ENCODE measurements at places on chromosomes 12 and 14.

GRCh38 chr12:124795081-124795948 is 68.3 kb downstream of the SCARB1 start:
- DNase-seq = no peak

DNA sequence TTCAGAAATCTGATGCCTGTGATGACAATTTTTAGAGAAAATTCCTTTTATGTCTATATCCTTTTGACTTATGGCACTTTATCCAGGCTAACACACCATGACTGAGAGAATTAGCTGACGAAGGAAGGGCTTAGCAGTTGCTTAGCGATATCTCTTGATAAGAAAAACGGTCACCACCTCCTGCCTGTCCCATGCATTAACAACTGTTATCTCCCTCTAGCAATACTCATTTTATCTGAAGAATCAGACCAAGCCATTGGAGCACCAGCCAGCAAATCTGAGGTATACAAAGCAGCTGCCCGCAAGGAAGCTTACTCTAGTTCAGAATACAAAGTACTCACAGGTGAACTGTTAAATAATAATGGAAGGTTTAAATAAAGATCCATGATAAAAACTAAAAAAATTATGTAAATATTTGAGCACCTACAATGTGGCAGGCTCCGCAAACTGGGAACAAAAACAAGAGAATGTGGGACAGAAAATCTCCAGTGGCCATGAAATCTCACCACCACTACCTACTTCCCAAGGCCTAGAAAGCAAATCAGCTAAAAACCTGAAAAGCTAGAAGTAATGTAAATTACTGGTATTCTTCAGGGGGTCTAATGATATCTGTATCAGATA is 24.3 kb downstream of the PPM1H start:
- DNase-seq = no peak

GRCh38 chr14:76968621-76969063 is 59.9 kb downstream of the IRF2BPL start:
- peak; percentile 35 for DNase-seq

DNA sequence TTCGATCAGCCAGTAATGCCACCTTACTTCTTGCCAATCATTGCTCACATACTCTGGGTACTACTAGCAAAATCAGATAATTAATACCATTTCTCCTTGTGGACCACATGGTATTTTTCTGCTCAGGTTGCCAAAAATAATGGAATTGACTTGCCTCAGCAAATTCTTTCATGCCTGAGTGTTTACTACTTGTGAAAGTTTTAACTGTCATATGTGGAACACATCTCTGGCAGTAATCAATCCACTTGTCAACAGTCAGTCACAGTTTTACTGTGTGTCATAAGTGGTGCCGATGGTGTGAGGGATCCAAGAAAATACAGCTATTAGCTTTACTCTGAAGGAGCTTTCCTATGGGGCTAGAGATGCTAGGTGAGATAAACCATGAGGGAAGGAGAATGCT is 55.3 kb upstream of the ATF1 start:
- DNase-seq = no peak

- no peak for DNase-seq
These were observed 5.0 kb upstream of the SLC35F4 start for GRCh38 chr14:57870686-57871457.

- peak; percentile 39 for DNase-seq
These were observed 480 bp downstream of the SCAF11 start for GRCh38 chr12:45989721-45990467.

DNA sequence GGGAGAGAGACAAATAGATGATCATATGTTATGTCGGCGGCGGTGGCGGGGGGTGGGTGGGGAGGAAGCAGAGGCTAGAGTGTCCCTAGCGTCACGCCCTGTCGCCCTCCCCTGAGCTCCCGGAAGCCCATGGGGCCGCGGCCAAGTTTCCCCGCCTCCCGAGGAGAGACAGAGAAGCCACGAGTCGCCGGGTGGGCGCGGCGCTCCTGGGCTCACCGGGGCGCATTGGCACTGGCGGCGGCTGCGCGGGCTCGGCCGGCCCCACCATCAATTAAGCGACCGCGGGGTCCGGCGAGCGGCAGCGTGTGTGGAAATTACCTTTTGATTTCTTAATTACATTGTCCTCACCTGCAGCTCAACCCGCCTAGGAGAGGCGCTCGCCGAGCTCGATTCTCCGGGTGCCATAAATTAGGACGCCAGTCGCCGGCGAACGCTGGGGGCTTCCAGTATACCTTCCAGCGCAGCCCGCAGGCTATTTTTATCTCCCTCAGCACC is 119.9 kb upstream of the LHX5 start:
- no peak for DNase-seq

DNA sequence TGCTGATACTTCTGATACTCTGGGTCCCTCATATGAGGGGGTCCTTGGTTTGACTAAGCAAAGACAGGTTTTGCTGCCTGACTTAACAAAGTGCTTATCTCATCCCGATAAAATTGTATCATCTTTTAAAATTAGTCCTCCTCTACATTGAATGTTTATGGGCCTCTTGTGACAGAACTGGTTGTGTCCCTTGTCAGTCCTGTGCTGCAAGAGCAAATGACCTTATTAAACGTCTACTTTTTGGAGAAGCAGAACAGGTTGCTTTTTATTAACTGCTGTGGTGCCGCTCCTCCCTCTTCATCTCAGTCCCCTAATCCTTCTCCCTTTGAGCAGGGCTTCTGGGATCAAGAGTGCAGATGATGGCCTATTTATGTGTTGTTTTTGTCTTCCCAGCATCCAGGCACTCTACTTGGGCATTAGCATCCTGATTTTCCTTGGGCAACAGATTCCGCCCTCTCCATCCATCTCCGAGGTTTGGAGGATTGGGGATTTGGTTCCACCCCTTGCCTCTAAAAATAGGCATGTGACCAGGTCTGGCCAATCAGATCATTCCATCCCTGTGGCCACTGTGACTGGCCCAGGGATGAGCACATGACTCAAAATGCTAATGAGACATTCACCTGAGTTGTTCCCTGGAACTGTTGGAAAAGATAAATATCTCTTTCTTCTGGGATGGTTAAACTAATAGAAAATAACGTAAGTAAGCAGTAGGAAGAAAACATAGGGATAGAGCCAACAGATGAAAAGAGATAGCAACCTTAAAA is 2.9 kb upstream of the DENR start:
- DNase-seq = no peak

- no peak for DNase-seq
These were observed 23.5 kb downstream of the FGF23 start for GRCh38 chr12:4356041-4356327.

- DNase-seq = no peak
These were observed 249.1 kb upstream of the PPFIA2 start for GRCh38 chr12:82008251-82008650.

GRCh38 chr12:106291342-106291741 is 11.2 kb upstream of the TCP11L2 start:
- no peak for DNase-seq

GRCh38 chr14:63030113-63030512 is 15.1 kb downstream of the KCNH5 start:
- no peak for DNase-seq

- DNase-seq = no peak
These were observed 20.9 kb upstream of the EIF2B2 start for GRCh38 chr14:74981833-74982232.

GRCh38 chr12:52682938-52683574 is 2.8 kb upstream of the KRT1 start:
- DNase-seq = no peak

GRCh38 chr14:91155626-91156089 is 41.8 kb downstream of the DGLUCY start:
- no peak for DNase-seq

- no peak for DNase-seq
These were observed 68.9 kb upstream of the SAV1 start for GRCh38 chr14:50736932-50737419.

DNA sequence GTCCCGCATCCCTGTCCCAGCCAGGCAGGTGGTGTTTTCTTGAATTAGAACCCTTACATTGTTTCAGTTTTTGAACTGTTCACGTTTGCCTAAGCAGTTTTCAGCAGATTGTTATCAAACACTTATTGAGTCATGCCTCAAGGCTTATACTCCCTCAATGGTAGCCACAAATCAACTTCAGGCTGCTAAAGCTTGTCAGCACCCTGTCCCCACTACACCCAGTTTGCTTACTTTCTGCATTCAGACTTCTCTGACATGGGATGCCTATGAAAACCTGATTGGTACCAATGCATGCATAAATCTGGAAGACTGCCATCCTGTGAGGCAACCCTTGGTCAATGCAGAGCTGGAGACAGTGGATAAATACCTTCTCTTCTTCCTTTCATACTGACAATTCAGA is 225.4 kb downstream of the BTG1 start:
- no peak for DNase-seq

- DNase-seq = no peak
These were observed 66.2 kb downstream of the PRMT8 start for GRCh38 chr12:3557116-3557697.

GRCh38 chr12:112988224-112988623 is 9.9 kb downstream of the OAS2 start:
- DNase-seq = no peak

DNA sequence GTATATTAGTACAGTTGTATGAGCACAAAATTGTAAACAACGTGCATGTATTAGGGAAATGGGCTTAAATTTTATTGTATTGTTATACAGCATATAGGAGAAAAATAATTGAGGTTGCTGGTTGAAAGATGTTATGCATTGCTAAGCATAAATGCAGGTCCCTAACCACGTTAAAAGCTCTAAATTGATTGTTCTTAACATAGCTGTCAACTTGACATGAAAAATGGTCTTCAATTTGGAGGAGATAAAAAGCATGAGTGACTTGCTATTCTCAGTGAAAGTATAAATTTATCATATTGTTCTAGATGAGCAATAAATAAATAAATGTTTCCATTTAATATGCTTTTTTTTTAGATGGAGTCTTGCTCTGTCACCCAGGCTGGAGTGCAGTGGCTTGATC is 506.6 kb upstream of the ATXN7L3B start:
- DNase-seq = peak; percentile 20

DNA sequence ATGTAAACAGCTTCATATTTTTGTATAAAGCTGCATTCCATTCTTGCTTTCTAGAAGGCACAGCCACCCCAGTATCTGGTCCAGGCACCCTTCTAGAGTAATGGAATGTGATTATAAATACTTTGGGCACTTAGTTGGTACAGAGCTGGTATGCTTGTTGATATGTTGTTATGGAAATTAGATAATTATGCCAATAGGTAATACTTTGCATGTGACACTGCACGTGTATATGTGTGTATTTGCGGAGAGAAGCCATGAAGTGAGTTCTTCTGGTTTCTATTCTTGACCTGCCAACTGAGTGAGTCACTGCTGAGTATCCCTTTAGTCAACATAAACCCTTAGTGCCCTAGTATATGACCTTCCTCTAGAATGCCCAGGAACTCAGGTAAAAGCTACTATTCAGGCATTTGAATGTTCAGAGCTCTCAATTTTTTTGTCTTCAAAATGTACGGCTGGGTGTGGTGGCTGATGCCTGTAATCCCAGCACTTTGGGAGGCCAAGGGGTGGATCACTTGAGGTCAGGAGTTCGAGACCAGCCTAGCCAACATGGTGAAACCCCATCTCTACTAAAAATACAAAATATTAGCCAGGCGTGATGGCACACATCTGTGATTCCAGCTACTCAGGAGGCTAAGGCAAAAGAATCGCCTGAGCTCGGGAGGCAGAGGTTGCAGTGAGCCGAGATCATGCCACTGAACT is 6.2 kb upstream of the TCP11L2 start:
- DNase-seq = no peak

DNA sequence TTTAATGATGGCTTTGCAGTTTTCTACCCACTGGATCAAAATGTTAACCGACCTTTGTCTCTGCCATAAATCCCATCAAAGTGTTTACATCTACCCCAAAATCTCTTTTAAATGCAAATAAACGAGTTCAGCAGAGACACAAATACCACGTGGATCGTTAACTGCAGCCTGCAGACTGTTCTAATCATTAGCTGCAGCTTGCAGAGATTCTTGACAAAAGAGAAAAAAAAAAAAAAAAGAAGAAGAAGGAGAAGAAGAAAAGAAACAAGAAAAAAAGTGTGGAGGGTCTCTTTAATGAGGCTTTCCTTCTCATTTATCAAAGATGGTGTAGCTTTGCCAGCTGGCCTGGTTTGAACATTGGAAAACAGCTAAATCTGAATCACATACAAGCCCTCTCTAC is 275.7 kb downstream of the NEDD1 start:
- no peak for DNase-seq

GRCh38 chr12:46242569-46242968 is 26.3 kb downstream of the SLC38A1 start:
- DNase-seq = no peak

GRCh38 chr12:27244689-27245488 is 803 bp downstream of the STK38L start:
- DNase-seq = peak; percentile 3

DNA sequence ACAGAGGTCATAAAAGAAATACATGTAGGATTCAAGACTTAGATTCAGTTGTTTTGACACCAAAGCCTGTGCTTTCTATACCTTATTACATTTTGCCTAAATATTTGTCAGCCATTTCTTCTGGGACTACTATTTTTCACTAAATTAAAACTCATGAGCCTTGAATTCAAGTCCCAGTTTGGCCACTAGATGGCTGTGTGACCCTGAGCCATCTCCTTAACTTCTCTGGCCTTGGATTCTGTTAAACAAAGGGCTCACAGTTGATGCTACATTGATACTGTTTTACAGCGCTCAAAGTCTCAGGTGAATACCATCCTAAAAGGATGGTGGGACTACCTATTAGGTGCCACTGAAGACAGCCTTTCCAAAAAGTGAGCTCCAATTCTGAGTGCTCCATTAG is 39.6 kb upstream of the CCDC198 start:
- DNase-seq = no peak

DNA sequence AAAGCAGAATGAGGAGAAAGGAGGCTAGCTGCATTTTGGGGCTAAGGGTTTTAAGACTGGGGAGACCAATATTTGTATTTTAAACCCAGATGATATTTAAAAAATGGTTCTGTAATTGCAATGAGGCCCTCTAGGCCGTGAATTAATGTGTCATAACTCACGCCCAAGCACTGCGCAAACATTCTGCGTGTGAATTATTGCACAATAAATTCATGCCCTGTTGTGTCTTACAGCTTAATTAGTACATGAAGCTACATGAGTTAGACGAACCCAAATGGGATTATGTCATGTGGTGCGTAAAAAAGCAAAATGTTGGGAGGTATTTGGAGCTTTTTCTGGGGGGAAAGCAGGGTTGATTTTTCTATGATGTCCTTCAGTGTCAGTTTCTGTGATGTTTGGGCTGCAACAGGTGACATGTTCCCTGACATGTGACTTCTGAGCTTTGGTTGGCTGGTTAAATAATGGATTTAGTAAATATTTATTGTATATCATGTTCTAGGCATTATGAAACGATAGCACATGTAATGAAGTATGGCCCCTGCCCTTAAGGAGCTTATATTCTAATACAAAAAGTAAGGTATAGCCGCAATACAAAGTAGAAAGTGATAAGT is 30.4 kb upstream of the CISTR start:
- DNase-seq = no peak

DNA sequence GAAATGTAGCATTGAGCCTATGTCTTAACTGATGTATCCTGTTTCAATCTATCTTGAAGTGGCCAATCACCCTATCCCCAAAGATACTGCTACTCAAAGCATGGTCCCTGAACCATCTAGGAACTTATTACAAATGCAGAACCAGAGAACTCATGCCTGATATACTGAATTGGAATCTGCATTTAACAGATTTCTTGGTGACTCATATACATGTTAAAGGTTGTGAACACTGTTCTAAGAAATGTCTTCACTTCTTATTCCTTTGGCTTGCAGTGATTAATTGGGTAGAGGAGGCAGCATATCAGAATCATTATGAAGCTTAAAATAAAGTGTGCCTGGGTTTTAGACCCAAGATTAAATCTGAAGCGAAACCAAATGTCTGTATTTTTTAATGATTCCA is 795.6 kb downstream of the DIO2 start:
- DNase-seq = no peak

GRCh38 chr12:48486679-48487078 is 4.4 kb downstream of the C12orf54 start:
- no peak for DNase-seq
